ENCODE measurements at places on chromosomes 16 and 17. TPM values are rescaled to one million over a fixed set of nuclear protein-coding genes. Genes with fewer than 3 reads are reported as not detected.

Gene USP43
- under 0.01 TPM for total RNA-seq

Gene GNG13
- total RNA-seq = not detected

Gene CDH5
- 23.2 TPM for total RNA-seq

Gene C16orf90
- total RNA-seq = not detected

Gene MYL11
- not detected for total RNA-seq

Gene APOH
- not detected for total RNA-seq

Gene UBTF
- 45.2 TPM for total RNA-seq

Gene SEPTIN12
- total RNA-seq = not detected

Gene KRT20
- total RNA-seq = not detected

Gene ZCCHC14
- total RNA-seq = 9.0 TPM

Gene MAF
- 0.30 TPM for total RNA-seq

Gene P2RX5
- total RNA-seq = 0.38 TPM

Gene RAD51D
- total RNA-seq = 8.4 TPM

Gene ANKRD40CL
- total RNA-seq = not detected

Gene PITPNC1
- 5.9 TPM for total RNA-seq

Gene TBX6
- 0.12 TPM for total RNA-seq

Gene TIGD7
- 3.9 TPM for total RNA-seq

Gene NTN3
- 0.23 TPM for total RNA-seq

Gene TP53TG3B
- 0.08 TPM for total RNA-seq

Gene EVI2B
- not detected for total RNA-seq

Gene KRTAP4-3
- total RNA-seq = not detected

Gene CCL7
- total RNA-seq = not detected

Gene ZKSCAN2
- 3.3 TPM for total RNA-seq

Gene FGF11
- total RNA-seq = 2.6 TPM

Data from smooth muscle cell of the coronary artery (primary cell).